T-helper 9 cell (primary cell): ENCODE measurements at places on chromosomes 3 and 15.

DNA sequence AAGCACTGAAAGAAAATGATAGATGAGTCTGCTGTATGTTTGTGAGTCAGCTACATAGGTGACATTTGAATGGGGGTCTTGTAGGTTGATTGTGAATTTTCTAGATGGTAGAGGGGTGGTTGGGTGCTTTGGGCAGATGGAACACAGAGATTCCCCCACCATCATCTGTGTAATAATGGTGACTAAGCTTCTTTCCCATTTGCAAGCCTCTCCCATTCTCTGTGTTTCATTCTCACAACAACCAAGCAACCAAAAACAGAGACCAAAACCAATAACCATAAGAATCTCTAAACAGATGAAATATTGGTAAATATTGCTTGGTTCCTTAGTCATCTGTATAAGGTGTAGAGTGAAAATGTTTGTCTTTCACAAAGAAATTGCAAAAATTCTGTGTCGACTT lies 17.8 kb upstream of the UTS2B start:
- no peak for DNase-seq

GRCh38 chr3:37899101-37899707 lies 37.5 kb downstream of the CTDSPL start:
- no peak for DNase-seq

- DNase-seq, result no peak
Measured at GRCh38 chr15:87527416-87527815, 729.1 kb downstream of the NTRK3 start.

GRCh38 chr3:174958671-174959328 lies 99.7 kb downstream of the NAALADL2 start:
- DNase-seq, result no peak

DNA sequence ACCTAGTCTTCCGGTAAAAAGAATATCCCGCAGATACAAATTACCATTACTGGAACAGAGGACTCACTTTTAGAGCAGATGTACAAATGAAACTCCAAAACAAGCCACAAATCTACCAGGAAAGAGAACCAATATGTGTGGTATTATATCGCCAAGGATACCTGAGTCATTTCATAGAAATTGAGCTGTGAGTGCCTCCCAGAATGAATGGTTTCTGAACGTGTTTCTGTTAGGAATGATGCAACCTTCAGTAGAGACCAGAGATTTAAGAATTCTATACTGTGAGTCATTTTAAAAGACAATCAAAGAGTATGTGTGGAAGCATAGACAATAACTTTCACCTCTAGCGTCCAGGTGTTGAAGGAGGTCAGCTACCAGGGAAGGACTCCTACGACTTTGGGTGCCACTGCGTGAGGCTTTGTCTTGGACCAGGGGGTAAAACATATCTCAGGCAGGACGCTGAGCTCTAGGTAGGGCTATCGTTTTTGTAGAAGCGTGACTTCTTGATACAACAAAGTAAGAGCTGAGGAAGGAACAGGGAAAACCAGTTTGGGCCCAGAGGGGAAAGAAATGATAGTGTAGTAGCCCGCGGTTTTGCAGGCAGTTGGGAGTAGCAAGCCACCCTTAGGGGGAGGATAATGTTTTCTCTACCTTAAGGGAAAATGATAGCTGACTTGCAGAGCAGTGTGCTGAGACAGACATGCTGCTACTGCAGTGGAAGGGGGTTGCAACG lies 210.4 kb downstream of the TP63 start:
- DNase-seq, result no peak

DNA sequence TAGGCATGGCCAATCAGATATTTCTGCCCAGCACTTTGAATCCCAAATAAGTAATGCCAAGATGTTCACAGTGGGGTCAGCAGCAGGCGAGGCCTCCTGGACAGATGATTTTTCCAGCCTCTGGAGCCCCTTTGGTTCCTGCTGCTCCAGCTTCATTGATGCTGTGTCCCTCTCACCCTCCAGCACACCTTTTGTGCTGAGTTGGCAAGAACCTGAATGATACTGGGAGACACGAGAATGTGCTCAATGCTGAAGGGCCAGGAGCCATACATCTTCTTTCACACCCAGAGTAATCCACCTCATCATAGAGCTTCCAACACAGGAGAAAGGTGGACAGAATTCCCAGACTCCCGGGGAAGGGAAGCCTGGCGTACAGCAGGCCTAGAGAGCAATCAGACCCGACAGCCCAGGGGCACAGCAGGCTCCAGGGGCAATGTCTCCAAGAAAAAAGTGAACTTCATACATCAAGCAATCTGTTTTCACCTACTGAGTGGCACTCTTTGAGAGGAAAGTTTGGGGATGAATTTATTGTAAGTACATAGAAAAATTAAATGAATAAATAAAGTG lies 6.7 kb upstream of the DAPK2 start:
- no peak for DNase-seq

DNA sequence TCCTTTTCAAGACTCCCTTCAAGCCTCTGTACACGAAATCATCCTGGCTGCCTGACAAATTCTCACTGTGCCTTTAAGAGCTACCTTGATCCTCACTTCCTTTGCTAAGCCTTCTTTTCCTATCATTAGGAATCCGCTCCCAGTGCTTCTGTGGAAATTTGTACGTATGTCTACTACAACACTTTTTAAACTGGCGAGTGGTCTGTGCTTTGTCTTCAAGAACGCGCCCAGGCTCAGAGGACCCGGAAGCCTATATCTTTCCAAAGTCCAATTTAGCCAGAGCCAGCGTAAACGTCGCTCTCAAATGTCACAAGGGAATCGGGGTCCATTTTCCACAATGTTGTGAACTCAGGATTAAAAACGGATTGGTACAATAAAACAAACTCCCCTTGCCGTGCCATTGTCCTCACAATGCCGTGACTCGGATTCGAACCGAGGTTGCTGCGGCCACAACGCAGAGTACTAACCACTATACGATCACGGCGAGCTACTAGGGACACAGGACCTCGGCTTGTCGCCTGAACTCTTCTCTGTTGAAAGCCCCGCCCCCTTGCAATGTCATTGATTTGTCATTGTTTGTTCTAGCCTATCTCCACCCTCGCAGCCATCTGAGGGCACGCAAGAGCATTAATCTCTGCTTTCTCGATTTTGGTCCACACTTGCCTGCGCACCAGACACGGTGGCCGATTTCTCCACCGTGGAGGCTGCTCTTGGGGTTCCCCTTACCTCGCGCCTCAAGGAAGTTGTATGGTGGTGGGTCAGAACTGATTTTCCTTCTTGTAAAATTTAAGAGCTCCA lies 12.4 kb upstream of the SHF start:
- peak; percentile 94 for DNase-seq

- no peak for DNase-seq
Measured at GRCh38 chr15:61041886-61042285, 187.2 kb downstream of the RORA start.
